ENCODE measurements at places on chromosomes 4 and X.
A peak's percentile ranks its signal among the peaks of the same experiment; 100 is the strongest.

DNA sequence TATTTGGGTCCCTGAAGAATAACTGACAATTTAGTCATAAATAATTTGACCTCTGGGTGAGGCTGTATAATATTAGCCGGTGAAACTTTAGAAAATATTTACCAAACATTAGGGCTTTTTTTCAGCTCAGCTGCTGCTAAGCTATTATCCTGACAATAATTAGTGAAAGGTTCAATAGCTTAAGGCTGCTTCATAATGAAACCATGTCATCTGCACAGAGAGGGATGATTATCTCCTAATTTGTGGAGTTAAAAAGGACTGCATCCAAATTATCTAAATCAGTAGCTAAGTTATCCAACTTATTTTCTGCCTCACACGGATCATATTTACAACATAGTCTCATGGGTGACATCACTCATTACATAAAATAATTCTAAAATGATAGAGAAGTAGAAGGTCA lies 1249.8 kb downstream of the RAPGEF2 start:
- no peak for DNase-seq

GRCh38 chr4:126742048-126742447 lies 890.7 kb upstream of the INTU start:
- no peak for DNase-seq

- no peak for DNase-seq
Observed at GRCh38 chrX:67749536-67749935, 205.7 kb downstream of the AR start.

GRCh38 chr4:38574559-38575333 lies 89.3 kb upstream of the KLF3 start:
- DNase-seq, result no peak

GRCh38 chr4:174255786-174256185 lies 27.7 kb downstream of the FBXO8 start:
- DNase-seq, result no peak

GRCh38 chrX:127568691-127569090 lies 483.5 kb downstream of the ACTRT1 start:
- DNase-seq, result no peak

DNA sequence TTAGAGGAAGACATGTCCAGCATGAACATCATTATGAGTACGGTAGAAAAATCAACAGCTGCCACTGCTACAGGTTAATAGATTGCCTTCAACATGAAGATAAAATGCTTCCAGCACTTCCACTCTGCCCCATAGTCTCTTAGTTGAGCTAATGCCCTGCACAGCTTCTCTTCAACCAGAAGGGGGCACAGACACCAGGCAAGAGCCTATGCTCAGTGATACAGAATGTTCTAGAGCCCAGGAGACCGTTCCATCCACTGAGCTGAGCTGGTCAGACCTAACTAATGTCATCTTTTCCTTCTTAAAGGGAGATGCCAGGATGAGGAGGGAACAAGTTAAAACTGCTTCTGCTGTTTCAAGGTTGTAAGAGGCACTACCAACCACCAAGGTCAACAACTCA lies 42.2 kb downstream of the SMIM10L2A start:
- no peak for DNase-seq

GRCh38 chr4:168712316-168712890 lies 215.6 kb downstream of the PALLD start:
- DNase-seq, result no peak

- DNase-seq, result no peak
Observed at GRCh38 chr4:8473198-8473919, 32.8 kb downstream of the TRMT44 start.

DNA sequence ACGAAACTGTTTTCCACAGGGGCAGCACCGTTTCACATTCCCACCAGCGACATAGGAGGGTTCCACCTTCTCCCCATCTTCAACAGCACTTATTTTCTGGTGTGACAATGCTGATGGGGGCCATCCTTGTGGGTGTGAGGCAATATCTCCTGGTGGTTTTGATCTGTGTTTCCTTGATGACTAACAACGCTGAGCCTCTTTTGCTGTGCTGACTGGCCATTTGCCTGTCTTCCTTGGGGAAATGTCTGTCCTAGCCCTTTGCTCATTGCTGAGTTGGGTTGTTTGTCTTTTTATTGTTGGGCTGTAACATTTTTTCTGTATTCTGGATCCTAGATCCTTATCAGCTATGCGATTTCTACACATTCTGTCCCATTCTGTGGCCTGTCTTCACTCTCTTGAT lies 33.7 kb downstream of the ATP2B3 start:
- DNase-seq, result no peak

DNA sequence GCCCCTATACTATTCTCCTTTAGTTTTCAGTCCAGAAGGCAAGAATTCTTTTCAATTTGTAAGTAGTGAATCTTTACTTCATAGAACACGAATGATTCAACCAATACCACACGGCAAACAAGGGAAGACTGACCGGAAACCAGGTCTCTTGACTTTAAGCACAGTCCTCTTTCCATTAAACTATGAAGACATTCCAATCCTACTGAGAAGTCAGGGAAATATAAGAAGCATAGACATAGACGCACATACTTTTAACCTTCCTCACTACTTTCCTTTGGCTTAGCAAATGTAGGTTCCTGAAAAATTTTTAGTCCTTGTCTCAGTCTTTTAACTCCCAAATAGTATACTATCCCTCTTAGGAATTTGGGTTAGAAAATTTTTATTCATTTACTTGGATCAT lies 9.1 kb downstream of the CHRDL1 start:
- no peak for DNase-seq

- no peak for DNase-seq
Observed at GRCh38 chr4:130053723-130054122, 957.8 kb downstream of the C4orf33 start.

DNA sequence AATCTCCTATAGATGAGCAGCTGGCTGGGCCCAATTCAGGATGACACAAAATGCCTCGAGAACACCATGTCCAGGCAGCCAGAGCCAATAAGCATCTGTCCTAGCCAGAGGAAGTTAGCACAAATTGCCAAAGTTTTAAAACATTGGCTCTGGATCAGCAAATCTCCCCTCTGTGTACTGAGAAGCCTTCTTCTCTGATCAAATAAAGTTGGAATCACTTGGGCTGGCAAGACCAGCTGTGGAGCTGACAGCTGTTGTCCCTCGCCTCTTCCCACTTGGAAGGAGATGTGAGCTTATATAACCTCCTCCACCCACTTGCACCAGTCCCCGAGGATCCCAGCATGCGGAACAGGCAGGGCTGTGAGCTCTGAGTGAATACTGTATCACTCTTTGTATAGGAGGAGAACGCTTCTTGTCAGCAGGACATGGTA lies 183.9 kb downstream of the OPHN1 start:
- DNase-seq, result no peak

DNA sequence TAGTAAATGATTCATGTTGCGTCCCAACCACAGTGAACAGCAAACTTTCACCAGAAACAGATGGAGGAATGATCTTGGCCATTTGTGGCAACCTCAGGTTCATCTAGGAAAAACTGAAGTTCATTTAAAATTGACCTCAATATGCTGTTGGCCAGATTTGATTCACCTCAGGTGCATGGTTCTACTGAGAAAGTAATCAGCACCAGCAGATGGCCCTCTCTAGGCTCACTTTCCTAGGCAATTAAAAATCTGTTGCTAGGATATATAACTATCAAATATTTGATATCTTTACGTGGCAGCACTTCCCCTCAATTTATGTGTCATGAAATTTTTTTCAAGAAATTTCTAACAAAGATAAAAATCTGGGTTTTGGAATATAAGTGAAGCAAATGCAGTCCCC lies 344.7 kb downstream of the GALNTL6 start:
- no peak for DNase-seq

GRCh38 chr4:107893171-107894137 lies 37.9 kb upstream of the CYP2U1 start:
- no peak for DNase-seq

GRCh38 chr4:79883290-79883689 lies 189.7 kb downstream of the ANTXR2 start:
- no peak for DNase-seq

- DNase-seq, result peak; percentile 56
Observed at GRCh38 chrX:2960861-2961515, 31.8 kb upstream of the ARSD start.

- peak; percentile 82 for DNase-seq
Observed at GRCh38 chrX:111914398-111915090, 38.6 kb downstream of the TRPC5OS start.

DNA sequence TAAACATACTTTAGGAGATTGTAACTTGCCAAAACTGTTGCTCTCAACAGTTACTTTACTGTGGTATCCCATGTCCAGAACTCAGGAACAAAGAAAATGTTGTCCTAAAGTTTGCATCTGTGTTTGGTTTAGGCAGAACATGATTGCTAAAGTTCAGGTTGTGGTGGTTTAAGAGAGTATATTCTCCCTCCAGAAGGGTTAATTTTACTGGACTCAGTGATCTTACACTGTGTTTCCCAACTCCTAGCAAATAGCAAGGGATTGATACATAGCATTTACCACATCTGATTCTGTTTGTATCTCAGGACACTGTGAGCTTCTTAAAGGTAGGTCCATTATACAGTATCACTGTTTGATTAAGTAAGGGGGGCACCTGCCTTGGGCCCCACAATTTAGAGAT lies 13.3 kb upstream of the DCK start:
- DNase-seq, result no peak

DNA sequence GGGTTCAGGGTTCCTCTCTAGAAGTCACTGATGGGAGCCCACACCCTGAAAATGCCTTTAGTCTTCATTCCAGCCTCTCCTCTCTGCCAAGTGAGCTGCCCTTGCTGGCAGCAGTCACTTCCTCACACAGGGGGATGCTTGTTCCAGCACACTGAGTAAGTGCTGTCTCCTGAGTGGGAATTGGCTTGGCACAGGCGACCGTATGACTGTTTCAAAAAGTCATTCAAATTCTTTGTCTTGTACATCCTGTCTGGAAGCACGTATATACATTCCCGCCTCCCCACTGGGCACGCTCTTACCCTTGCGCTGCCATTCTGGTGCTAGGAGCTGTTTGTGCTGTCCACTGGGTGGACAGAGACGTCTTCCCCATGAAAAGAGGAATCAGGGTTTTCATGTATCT lies 40.2 kb upstream of the CD99 start:
- no peak for DNase-seq

GRCh38 chr4:36237366-36238313 lies 6.7 kb downstream of the ARAP2 start:
- DNase-seq, result no peak

DNA sequence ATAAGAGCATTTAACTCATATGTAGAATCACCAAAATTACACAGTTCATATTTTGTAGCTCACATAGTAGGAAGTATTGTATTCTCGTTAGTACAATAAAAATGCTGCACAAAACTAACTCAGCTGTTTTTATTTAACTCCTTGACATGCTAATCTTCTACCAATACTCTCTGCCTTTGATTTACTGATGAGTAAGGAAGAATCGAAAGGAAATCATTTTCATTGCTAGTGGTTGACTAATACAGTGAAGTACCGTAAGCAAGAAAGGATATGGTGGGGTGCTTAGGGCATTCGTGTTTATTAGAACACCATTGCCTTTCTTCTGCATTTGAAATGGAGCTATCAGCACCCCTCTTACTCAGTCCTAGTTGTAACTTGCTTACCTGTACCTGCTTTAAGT lies 1239.1 kb upstream of the TENM3 start:
- DNase-seq, result no peak

GRCh38 chr4:151641167-151641566 lies 119.6 kb downstream of the GATB start:
- no peak for DNase-seq

GRCh38 chrX:123339221-123339905 lies 155.3 kb downstream of the GRIA3 start:
- no peak for DNase-seq

DNA sequence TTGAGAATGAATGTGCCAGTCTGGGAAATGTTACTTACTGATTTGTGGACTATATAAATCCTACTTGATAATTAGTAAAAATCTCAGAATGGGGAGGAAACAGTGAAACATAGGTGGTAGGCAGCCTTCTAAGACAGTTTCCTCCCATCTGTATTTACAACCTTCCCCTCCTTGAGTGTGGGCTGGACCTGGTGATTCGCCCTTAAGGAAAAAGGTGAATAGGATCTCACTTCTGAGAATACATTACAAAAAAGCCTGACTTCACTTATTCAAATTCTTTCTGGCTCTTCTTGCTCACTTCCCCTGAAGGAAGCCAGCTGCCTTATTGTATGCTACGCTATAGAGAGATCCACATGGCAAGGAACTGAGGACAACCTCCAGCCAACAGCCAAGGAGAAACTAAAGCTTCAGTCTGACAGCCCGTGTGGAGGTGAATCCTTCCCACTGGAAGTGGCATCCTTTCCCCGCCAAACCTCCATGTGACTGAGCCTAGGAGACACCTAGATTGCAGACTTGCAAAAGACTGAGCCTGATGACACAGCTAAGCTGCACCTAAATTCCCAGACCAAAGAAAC lies 585.0 kb downstream of the STPG2 start:
- peak; percentile 55 for DNase-seq

- no peak for DNase-seq
Observed at GRCh38 chrX:147917700-147918695, 6.3 kb downstream of the FMR1 start.

DNA sequence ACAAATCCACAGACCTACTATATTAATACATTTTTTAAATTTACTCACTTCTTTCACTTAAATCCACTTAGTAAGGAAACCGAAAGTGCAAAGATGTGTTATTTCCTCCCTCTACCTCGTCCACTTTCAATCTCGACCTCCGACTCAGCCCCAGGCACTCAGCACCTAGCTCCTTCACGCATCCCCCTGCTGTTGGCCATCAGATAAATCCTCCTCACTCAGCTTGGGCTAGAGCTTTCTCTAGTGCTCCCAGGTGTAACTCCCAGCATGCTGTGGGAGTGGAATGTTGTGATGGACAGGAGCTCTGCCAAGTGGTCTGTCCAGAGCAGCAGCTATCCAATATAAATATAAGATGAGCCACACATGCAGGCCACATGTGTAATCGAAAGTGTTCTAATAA lies 26.7 kb upstream of the TEC start:
- DNase-seq, result no peak

GRCh38 chrX:68758671-68759070 lies 70.2 kb upstream of the EFNB1 start:
- peak; percentile 36 for DNase-seq

DNA sequence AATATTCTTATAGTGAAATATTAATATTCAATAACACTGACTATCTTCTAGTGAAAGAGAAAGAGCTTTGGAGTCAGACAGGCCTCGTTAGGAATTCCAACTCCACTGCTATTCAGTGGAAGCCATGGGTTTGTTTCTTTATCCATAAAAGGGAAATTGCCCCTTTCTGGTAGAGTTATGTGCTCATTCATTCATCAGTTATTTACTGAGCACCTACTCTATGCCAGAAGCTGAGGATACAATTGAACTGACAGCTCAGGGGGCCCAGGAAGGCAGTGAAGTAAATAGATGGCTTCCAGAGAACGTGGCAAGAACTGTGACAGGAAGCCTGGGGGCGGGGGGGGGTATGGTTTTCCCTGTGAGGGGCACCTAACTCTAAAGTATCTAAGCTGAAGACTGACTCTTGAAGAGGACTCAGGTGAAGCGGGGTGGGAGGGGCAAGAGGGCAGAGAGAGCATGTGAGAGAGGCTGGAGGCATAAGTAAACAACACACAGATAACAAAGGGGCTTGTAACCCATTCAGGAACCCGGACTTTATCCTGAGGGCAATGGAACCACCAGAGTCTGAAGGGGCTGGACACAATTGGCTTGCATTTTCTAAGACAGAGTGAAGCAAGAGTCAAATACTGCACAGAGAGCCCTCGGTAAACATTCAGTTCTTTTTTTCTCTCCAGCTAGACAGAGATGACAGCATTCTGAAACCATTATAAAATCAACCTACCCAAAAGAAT lies 20.3 kb downstream of the ANXA5 start:
- peak; percentile 64 for DNase-seq

GRCh38 chr4:39621582-39621981 lies 17.1 kb downstream of the SMIM14 start:
- DNase-seq, result peak; percentile 96
